ENCODE measurements at places on chromosomes 5 and 9. TPM values are rescaled to one million over a fixed set of nuclear protein-coding genes. Genes with fewer than 3 reads are reported as not detected.

DNA sequence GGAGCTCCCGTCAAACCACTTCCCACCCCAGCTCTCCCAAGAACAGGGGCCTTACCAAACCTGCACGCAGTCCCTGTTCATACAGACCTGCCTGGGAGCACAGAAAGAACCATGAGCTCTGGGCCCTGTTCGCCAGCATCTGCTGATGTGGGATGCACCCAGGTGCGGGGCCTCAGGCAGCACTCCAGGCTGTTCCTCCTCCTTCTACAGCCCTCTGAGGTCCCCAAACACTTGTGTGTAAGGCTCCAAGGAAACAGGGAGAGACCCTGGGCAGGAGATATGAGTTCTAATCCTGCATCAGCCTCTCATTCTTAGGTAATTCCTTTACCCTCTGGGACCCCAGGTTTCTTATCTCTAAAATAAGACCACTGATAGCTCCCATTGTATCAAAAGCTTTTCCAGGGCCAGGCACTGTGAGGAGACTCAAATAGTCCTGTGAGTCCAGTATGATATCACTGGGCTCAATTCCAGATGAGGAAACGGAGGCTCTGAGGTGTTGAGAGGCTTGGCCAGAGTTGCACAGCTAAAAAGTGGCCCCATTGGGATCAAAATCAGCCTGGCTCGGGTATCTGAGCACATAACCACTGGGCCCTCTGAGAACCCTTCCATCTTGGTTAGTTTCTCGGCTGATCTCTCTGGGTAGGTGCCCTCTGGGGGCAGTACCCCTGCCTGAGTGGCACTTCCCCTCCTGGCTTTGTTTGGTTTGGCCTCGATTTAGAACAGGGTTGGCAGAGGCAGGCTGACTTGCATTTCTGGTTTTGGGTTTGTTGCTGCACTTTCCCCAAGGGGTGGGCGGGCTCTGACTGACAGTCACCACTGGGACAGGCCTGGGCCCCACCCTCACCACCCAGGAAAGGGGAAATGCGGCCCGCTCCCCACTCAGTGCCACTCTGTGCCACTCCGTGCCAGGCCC, 116.8 kb downstream of the RGS3 start:
- no peak for DNase-seq

DNA sequence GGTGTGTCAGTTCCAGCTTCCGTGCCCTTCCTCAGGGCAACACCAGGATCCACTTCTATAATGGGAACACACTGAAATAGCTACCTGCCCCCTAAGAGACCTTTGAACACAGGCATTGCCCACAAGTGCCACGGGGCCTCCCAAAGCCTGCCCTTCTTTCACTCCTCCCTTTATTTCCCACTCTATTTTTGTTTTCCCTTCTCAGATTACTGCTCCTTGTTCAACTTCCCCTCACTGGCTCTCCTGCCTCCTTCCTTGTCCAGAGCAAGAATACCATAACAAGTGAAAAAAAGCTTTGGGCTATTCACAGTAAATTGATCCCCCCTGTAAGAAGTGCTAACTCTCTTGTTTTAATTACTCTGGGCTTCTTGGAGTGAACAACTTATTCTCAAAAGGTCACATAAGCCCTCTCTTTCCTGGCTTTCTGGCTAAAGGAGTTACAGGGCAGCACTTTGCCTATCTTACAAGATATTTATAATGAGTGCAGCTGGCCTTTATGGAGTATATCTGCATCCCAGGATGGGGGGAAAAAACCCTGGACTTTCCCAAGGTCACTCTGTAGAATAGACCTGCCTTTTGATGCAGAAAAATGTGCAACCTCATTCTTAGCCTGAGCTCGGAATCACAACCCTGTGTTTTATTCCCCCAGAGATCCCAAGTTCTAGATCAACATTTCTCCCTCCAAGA, 11.3 kb downstream of the CTXN3 start:
- DNase-seq: no peak

- no peak for DNase-seq
Measured at GRCh38 chr9:83582029-83582428, 40.9 kb upstream of the IDNK start.

DNA sequence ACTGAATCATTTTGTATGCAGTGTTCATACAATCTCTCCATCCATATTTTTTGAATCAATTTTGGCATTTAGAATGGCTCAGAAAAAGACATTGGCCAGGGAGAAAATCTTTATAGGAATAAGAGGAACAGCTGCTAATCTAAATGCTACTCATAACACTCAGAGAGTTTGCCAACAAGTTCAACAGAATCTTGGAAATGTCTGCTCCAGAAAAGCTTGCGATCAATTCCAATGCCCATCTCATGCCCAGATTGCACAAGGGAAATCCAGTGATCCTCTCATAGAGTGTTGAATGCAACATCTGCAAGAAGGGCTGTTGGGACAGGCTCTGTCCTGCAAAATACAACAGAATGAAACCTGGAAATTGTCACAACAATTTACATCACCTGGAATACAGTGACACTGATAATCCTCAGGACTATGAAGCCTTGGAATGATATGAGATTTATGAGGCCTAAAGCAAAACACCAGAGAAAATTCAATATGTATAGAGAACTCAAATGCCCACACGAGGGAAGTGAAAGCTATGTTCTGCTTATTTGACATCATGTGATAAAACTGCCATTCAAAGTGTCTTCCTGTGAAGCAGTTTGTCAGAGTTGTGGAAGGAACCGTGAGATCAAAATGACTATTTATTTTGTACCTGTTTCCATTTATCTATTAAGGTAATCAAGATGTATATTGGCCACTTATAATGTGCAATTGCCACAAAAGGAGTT, 190.1 kb downstream of the PARP8 start:
- no peak for DNase-seq

DNA sequence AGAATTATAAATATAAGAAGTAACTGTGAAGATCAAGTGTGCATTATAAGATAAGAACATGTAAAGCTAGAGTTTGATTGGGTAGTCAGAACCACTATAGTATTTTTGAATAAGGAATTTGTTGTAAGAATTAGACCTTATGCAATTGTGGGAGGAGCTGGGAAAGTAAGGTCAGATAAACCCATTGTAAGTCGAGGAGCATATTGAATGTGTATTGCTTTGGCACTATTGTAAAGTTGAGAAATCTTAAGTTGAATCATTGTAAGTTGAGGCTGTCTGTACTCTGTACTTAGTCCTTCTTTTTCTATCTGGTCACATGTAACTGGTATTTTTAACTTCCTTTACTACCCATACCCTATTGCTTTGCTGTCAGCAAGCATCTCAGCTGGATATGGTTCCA, 158.7 kb downstream of the CCDC171 start:
- no peak for DNase-seq

DNA sequence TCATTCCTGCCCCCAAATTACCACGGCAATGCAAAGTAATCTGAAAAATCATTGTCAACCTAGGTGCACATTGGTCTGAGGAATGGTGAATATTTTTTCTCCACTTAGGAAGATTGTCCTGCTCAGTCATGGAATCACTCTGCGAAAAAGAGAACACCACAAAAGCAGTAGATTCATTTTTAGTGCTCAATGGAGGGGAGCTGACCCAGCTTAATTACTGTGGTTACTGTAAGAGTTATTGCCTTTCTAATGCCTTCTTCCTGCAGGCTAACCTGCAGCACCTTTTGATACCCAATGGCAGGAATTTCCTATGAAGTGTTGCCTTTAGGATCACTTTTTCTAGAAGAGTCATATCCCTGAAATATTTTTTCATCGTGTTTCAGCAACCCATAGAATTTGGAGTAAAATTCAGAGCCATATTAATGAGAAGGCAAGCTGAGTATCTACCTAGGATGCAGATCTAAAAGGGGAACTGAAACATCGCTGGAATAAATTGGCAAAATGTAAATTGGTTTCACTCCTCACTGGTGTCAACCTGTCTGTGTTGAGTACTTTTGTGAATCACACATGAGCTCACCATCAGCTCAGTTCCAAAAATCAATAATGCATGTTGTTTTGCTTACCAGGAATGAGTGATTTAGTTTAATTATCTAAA, 464.5 kb downstream of the CSNK1G3 start:
- DNase-seq: no peak

- no peak for DNase-seq
Measured at GRCh38 chr5:94113087-94113486, 371.7 kb upstream of the POU5F2 start.

DNA sequence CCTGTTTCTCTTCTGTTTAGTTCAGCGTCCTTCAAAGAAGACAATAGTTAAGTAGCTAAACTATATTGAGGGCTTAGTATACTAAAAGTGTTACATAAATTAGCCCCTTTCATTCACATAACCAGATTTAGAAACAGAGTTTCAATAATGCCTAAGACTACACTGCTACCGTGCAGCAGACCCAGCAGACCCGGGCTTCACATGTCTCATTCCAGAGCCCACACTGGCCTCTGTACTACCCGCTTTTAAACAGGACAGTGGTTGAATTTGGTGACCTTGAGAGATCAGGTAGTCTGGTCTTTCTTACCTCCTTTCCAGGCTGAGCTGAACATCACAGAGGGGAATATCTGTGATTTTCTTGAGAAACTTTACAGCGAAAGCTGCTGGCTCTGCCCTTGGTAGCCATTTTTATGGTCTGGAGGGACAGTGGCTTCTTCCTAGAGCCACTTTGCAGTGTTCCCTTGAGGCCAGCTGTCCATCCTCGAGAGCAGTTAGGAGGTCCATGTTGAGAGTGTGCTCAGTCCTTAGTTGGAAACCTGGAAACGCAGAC, 56.5 kb downstream of the SLC22A5 start:
- DNase-seq: no peak

GRCh38 chr5:16654647-16655334, 38.0 kb upstream of the RETREG1 start:
- no peak for DNase-seq

DNA sequence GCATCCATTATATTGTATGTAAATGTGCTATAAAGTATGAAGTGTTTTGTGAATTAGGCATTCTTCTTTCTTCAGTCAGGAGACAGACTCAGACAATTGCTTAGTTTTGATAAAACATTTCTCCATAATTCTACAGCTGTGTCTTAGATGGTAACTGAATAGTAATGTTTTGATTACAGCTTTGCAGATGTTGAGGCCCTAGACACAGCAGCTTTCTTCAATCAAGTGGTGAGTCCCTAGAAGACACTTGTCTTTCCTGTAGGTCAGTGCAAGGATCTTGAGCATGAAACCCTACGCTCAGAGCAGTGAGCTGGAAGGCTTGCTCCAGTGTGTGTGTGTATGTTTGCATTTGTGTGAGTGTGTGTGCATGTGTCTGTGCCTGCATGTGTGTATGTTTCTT, 46.8 kb upstream of the CD180 start:
- DNase-seq: no peak

SHC3 gene
- total RNA-seq: 3.5 TPM

MAMDC2 gene
- 114 TPM for total RNA-seq

RAPGEF6 gene
- total RNA-seq: 11.8 TPM

SHISAL2B gene
- total RNA-seq: not detected

FAXDC2 gene
- 126 TPM for total RNA-seq

PCDHB9 gene
- 1.8 TPM for total RNA-seq
